ENCODE measurements at places on chromosomes 3 and 15.

DNA sequence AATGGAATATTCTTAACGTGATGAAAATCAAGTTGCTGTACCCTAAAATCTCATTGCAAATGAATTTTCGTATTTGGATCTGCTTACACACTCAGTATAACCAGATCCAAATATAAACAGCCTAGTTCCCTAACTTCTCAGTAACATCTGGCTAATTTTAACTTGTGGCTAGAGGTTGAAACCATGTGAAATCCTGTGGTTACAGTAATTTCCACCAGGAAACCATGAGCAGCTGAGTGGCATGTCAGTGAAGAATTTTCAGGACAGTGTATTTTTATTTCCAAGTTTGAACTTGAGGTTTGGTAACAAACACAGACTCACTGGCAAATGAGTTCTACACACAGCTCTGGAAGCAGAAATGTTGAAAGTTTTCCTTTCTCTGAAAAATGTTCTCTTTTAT, 754.1 kb downstream of the NR2F2 start:
- peak; percentile 12 for DNase-seq

DNA sequence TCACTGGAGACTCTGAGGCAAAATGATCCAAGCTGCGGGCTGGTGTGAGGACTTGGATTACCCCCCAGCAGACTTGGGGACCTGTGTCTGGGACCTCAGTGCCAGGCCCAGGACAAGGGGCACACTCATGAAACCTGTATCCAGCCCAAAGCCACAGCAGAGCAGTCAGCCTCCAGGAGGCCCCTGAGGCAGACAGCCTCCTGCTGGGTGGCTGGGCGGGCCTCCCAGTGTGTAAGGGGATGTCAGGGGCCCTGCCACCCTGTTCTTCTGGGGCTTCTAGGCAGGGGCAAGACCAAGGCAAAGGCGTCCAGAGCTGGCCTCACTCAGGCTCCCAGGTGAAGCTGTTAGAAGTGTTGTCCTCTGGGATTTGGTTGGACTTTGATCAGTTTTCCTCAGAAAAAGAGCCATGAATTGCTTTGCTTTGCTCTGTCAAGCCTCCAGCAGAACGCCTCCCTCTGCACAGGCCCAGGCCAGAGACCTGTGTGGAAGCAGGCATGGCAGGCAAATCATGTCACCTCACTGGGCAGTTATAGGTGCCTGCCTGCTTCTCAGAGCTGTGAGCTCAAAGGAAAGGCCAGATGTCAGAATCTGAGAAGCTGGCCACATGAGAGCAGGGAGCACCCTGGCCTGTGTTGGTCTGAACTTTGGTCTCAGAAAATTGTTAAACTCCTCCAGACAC, 77.4 kb downstream of the SMAD6 start:
- DNase-seq, result no peak

DNA sequence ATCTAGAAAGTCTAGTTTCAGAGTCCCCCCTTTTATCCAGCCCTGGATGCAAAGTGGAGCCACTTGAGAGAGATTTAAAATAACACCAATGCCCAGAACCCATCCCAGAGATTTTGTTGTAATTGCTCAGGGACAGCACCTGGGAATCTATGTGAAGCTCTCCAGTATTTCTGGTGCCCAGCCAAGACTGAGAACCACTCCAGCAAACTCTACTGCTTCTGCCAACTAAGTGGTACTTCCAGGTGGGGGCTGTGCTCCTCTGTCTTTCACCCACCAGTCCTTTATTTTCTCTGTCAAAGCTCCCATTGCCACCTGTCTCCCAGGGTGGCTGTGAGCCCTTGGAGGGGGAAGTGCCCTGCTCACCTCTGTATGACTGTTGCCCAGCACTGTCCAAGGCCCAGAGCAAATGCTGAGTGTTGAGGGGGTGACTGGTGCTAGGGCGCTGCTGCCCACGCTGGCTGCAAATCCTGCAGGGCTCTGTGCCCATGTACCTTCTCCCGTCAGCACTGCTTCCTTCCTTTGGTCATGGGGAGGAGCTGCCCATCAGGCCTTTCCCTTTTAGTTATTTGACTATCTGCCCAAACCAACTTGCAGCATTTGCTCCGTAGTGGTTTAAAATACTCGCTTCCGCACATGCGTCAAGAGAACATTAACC, 9.4 kb downstream of the CLSTN2 start:
- DNase-seq, result no peak

DNA sequence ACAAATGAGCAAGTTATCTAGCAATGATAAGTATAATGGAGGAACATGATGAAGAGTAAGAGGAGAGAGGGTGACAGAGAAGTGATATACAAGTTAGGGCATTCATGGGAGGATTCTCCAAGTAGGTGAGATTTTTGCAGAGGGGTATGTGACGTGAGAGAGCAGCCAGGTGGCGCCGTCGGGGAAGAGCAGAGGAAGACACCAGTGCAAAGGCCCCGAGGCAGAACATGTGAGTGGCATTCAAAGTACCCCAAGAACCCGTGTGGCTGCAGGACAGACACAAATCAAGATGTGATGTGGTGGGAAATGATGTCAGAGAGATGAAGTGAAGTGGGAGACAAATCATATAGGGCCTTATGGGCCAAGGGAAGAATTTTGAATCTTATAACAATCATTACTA, 81.8 kb upstream of the GRM7 start:
- peak; percentile 6 for DNase-seq

DNA sequence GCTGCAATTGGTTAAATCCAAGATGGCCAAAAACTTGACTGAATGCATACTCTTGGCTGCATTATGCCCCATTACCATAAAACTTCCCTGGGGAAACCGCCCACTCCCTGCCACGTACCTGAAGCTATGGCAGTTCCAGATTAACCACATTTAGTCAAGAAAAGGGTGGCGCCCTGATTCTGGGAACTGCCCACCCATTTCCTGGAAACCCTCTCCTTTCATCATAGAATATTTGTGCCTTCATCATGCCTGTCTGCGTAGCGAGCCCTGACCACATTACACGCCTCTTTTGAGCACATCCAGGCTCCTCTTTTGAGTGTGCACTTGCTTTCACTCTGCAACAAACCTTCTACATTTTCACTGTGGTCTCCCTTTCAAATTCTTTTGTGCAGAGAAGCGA, 5.2 kb downstream of the LINS1 start:
- DNase-seq, result peak; percentile 91

DNA sequence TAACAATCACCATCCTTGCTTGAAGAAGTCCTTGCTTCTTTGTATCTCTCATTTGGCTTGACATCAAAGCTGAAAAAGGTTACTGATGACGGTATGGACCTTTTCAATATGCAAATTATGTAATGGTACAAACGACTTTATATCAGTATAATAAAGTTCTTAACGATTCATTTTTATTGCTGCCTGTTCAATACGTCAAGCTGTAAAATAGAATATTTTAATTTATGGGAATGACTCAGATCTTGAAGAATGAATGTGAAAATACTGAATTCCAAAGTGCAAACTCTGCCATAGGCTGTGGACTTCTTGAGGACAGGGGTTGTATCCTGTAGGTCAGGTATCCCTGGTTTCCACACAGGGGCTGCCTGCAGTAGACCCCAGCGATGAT, 156.2 kb downstream of the PLCL2 start:
- DNase-seq, result no peak

GRCh38 chr3:195905970-195906864, 2.1 kb downstream of the TNK2 start:
- DNase-seq, result no peak

Measured in hematopoietic multipotent progenitor cell treated with erythropoietin and hydrocortisone succinate and interleukin-3 and kit ligand, for 4 days (in vitro differentiated cells).